ENCODE measurements at places on chromosomes 2 and 18.

DNA sequence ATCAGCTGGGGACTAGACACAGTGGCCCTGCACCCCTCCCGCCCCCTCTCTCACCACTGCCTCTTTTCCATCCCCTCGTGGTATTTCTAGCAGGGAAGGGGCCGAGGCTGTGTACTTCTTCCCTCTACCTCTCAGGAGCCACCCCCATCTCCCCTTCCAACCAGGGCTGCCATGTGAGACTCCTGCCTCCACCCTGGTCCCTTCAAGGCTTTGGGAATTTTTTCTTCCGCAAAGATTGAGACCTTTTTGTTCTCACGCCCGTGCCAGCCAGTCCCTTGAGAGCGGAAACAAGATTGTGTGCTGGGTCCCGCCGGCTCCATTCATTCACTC is 39.1 kb downstream of the LPIN1 start:
- DNase-seq: no peak

- DNase-seq: no peak
Observed at GRCh38 chr2:181444654-181445053, 12.5 kb upstream of the ITGA4 start.

GRCh38 chr2:163135256-163135655 is 296.7 kb upstream of the KCNH7 start:
- DNase-seq: no peak

DNA sequence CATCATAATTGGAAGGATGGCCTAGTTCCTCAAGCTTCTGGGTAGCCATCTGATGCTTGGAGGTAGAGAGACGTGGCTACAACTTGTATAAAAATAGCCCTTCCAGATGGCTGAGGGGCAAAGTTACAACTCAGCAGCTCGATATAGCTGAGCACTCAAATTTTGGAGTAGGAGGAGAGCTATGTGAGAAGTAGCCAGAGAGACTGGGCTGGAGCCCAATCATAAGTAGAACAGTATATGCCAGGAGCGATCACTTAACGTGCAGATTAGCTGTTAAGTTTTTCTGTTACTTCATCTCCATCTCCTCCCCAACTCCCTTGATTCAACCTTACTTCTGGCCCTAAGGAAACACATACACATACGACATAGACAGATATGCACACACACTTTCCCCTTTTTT is 28.8 kb downstream of the CNRIP1 start:
- DNase-seq: no peak

DNA sequence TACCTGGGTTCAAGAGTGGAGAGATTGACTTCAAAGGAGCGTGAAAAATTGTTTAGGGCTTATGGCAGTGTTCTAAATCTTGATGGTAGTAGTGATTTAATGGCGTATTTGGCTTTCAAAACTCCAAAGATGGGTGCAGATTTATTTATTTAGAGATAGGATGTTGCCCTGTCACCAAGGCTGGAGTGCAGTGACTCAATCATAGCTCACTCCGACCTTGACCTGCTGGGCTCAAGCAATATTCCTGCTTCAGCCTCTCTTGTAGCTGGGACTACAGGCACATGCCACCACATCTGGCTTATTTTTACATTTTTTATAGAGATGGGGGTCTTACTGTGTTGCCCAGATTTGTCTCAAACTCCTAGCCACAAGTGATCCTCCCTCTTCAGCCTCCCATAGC is 52.5 kb downstream of the FAM117B start:
- no peak for DNase-seq

GRCh38 chr18:49858309-49859020 is 45.1 kb upstream of the ACAA2 start:
- peak; percentile 47 for DNase-seq

DNA sequence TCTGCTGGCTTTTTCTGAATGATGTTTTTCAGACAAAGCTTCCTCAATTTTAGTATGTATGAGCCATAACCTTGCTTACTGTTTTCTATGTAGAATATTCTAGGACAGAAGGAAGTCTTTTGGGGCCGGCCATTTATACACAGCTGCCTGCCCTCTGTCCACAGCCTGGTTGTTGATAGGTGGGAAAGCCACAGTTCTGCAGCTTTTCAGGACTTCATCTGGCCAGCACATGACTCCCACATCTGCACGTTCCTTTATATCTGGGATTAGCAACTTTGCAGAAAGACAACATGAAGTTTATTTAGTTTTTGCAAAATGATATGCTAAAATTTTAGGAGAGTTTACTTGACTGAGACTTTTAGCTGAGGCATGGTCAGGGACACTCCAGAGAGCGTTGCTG is 105.6 kb downstream of the CEP192 start:
- no peak for DNase-seq
